ENCODE measurements at places on chromosomes 12 and 14. TPM values are rescaled to one million over a fixed set of nuclear protein-coding genes. Genes with fewer than 3 reads are reported as not detected.

DNA sequence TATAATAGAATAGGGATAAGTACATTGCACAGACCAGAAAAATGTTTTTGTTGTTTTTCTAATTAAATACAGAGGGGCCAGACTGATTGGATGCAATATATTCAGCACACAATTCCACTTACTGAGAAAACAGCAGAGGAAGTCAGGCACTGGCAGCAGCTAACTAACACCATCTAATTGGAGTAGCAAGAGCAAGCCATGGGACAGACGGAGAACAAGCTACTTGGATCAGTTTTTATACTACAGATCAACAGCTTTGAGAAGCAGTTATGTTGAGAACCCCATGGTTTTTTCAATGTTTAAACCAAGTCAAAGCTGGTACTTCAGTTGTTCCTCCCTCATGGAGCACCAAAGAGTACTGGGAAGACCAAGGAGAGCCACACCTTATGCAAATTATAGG is 1249.4 kb downstream of the LRFN5 start:
- no peaks in the 10 kb centered on the region for H3K36me3 ChIP-seq
- H3K27ac ChIP-seq: no peak overlapping the region
- H3K4me3 ChIP-seq: no peak overlapping the region
- no peak for ATAC-seq
- H3K27me3 ChIP-seq: no peaks in the 10 kb centered on the region

GRCh38 chr12:123524378-123524777 is 9.1 kb downstream of the RILPL1 start:
- ATAC-seq: no peak
- no peak overlapping the region for H3K4me3 ChIP-seq
- no peak overlapping the region for H3K27ac ChIP-seq
- peaks cover 59% of the 10 kb centered on the region for H3K36me3 ChIP-seq
- no peaks in the 10 kb centered on the region for H3K27me3 ChIP-seq

ALDH2 gene
- 197 TPM for total RNA-seq

CCDC197 gene
- not detected for total RNA-seq

KLRC1 gene
- 1.1 TPM for total RNA-seq

GRCh38 chr12:59365133-59365532 is 230.7 kb upstream of the SLC16A7 start:
- no peaks in the 10 kb centered on the region for H3K36me3 ChIP-seq
- no peaks in the 10 kb centered on the region for H3K27me3 ChIP-seq
- H3K4me3 ChIP-seq: no peak overlapping the region
- no peak for ATAC-seq
- no peaks in the 10 kb centered on the region for H3K4me1 ChIP-seq

DNA sequence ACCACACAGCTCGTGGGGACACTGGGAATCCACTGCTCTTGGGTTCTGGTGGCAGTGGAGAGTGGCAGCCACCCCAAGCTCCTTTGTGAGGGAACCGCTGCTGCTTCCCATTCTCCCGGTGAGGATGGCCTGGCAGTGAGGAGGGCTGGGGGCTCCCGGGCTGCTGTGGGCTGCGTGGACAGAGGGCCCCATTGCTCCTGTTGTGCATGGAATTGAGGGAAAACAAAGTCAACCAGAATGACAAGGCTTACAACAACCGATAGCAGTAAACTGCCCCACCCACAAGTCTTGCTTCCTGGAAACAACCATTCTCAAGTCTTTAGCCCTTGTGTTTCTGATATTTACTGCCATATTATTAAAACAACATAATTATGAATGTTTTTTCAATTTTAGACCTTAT is 32.1 kb downstream of the TMTC1 start:
- ATAC-seq: no peak
- no peak overlapping the region for H3K4me3 ChIP-seq
- no peaks in the 10 kb centered on the region for H3K36me3 ChIP-seq
- H3K4me1 ChIP-seq: no peaks in the 10 kb centered on the region
- no peak overlapping the region for H3K27ac ChIP-seq

GRCh38 chr12:27696293-27696652 is at the start of gene REP15:
Gene REP15, plus strand, starts transcription at chr12:27696447. Its CDS starts 116 bp downstream, at chr12:27696563.
- H3K27ac ChIP-seq: no peak within 1 kb of the TSS
- ATAC-seq: no peak
- H3K4me1 ChIP-seq: no peaks in the 10 kb centered on the region

GRCh38 chr12:26027401-26027800 is 68.9 kb downstream of the RASSF8 start:
- H3K4me3 ChIP-seq: no peak overlapping the region
- no peaks in the 10 kb centered on the region for H3K27me3 ChIP-seq
- ATAC-seq: no peak
- peaks cover 11% of the 10 kb centered on the region for H3K4me1 ChIP-seq
- no peaks in the 10 kb centered on the region for H3K36me3 ChIP-seq

IL23A gene
- total RNA-seq: not detected

GPR132 gene
- total RNA-seq: 1.0 TPM

DNA sequence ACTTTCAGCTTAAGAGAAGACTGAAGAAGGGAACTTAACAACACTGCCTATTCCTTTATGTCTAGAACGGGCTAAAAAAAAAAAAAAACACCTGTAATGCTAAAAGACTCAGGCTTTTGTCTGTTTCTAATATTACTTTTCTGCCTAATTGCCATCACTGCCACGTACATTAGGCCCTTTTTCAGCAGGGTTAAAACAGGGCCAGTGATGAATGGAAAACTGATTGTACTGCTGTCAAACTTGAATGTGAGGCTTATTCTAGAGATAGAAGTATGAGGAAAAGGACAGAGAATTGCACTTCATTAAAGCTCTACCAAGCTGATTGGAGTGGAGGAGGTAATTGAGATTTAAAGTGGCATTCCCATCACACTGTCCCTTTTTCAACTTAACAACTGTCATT is 535.8 kb downstream of the PRKD1 start:
- H3K4me3 ChIP-seq: no peak overlapping the region
- no peaks in the 10 kb centered on the region for H3K27me3 ChIP-seq
- no peak for ATAC-seq
- no peaks in the 10 kb centered on the region for H3K36me3 ChIP-seq
- no peak overlapping the region for H3K27ac ChIP-seq
- H3K4me1 ChIP-seq: no peaks in the 10 kb centered on the region

SLC35E3 gene
- total RNA-seq: 1.6 TPM

- H3K27me3 ChIP-seq: peaks cover 89% of the 10 kb centered on the region
- peaks cover 6% of the 10 kb centered on the region for H3K4me1 ChIP-seq
- H3K36me3 ChIP-seq: no peaks in the 10 kb centered on the region
These were observed 37.6 kb downstream of the BCL11B start for GRCh38 chr14:99234355-99234754.

RNFT2 gene
- total RNA-seq: not detected

SPTB gene
- total RNA-seq: 0.62 TPM

GRCh38 chr12:85740186-85740585 is 96.0 kb downstream of the RASSF9 start:
- no peaks in the 10 kb centered on the region for H3K27me3 ChIP-seq
- H3K27ac ChIP-seq: no peak overlapping the region
- no peaks in the 10 kb centered on the region for H3K36me3 ChIP-seq
- H3K4me3 ChIP-seq: no peak overlapping the region
- no peak for ATAC-seq

GIT2 gene
- 37.0 TPM for total RNA-seq

SCARB1 gene
- total RNA-seq: 6.8 TPM

- ATAC-seq: peak; percentile 67
- no peak within 1 kb of the TSS for H3K27ac ChIP-seq
- no peaks in the 10 kb centered on the region for H3K4me1 ChIP-seq
- no peaks in the 10 kb centered on the region for H3K36me3 ChIP-seq
These were observed at the start of gene CD4 for GRCh38 chr12:6788972-6789924. Gene CD4, plus strand, starts transcription at chr12:6789528. Its CDS starts 10,611 bp downstream, at chr12:6800139.

DNA sequence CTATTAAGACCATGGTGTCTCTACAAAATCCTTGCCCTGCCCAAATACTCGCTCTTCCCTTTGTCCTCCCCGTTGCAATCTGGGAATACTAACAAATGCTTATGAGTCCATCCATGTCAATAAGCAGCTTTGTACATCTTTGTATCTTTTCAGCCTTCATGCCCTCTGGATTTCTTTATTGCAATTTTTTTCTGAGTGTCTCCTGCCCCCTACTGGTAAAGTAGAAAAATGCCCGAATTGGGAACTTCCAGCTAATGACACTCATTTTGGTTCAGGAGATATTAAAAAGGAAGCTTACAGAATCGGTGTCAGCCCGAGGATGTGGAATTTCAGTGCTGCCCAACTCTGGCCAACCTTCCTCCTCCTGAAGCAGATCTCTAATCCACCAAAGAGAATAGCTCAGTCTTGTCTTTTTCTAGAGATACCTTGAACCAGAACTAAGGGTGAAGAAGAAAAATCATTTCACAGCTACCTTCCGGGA is 46.0 kb downstream of the SH2B3 start:
- no peaks in the 10 kb centered on the region for H3K27me3 ChIP-seq
- H3K36me3 ChIP-seq: no peaks in the 10 kb centered on the region
- peak; percentile 19 for ATAC-seq
- no peak overlapping the region for H3K27ac ChIP-seq
- no peak overlapping the region for H3K4me3 ChIP-seq

IL26 gene
- not detected for total RNA-seq
